ENCODE measurements at places on chromosomes 2 and 18.

DNA sequence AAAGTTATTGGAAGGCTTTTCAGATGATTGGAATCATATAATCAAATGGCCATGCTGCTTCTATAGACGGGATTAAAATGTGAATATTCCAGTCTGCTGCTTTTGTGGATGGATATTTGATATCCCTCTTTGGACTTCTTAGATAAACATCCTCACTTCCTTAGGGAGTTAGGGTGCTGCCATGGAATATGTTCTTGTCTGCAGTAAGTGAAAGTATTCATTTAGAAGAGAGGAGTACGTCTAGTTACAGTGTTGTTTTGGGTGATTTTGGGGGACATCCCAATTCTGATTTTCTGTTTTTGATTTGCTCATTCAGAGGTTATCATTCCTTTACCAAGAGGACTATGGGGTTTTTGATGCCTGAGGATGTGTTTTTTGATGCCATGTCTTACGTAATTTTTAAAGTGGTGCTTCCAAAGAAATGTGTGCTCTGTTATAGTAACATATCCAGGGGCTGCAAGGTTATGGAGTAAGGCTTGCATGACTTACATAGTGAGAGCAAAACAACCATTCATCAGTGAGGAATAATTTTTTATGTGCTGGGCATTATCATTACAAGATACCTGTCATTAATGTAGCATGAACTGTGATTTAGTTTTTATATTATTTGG, 33.6 kb downstream of the ASXL3 start:
- no peak for DNase-seq

DNA sequence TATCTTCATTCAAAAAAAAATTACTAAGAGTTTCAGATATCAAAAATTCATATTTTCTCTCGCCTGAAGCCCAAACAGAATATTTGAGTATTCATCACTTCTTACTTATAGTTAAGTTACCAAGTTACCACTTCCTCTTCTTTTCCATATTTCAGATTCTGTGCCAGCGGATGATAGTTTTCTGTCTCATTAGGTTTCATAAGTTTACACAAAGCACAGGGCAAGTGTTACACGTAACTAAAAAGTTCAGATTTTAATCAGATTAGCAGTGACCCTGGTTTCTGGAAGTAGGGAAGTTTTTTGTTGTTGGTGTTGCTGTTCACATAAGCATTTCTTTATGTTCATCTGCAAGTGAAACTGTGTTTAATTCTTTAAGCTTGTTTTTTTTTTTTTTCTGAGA, 10.2 kb downstream of the AFTPH start:
- DNase-seq, result no peak

DNA sequence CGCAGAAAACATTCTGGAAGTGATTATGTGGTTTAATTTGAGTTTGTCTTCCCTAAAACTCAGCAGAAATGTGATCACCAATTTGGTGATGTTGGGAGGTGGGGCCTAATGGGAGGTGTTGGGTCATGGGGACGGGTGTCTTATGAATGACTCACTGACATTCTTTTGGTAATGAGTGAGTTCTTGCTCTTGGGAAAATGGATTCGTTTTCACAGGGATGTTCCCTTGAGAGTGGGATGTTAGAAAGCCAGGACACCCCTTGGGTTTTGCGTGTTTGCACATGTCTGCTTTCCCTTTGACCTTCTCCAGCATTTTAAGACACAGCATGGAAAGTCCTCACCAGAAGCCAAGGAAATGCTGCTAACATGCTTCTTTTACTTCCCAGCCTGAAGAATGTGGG, 321.5 kb upstream of the NT5C1B start:
- DNase-seq, result no peak

DNA sequence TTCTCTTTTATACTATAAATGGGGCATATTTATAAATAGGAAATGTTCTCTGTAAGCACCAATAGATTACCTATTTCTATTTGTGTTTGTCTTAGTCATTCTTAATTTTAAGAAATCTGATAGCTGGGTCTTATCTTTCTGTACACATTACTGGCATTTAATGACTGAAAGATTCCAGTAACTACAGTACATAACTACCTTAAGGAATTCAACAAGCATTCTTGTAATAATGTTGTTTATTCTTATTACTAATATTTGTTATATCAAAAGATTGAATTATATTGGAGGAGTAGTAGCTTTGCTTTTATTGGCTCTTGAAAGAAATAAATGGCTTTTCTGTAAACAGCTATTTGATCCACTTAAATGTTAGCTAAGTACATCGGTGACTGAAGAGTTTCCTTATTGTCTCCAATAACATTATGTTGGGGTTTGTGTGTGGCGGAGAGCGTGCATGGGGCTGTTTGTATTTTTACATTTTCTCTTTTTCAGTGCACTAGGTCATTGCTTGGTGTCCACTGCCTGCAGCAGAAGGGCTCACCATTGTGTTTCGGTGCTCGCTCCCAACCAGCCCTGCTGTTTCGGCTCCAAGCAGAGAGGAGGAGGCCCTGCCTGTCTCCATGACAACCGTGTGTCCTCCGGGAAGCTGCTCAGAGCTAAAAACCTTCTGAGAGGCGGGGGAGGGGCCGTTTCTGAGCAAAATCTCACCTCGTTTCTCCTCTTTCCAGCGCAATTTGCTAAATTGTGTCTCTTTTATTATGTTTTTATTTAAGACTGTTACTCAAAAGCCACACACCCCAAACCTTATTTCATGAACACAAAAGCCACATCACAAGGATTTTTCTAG, 112.5 kb upstream of the SLC38A11 start:
- DNase-seq, result no peak

GRCh38 chr2:236752096-236752495, 182.5 kb downstream of the ACKR3 start:
- no peak for DNase-seq

DNA sequence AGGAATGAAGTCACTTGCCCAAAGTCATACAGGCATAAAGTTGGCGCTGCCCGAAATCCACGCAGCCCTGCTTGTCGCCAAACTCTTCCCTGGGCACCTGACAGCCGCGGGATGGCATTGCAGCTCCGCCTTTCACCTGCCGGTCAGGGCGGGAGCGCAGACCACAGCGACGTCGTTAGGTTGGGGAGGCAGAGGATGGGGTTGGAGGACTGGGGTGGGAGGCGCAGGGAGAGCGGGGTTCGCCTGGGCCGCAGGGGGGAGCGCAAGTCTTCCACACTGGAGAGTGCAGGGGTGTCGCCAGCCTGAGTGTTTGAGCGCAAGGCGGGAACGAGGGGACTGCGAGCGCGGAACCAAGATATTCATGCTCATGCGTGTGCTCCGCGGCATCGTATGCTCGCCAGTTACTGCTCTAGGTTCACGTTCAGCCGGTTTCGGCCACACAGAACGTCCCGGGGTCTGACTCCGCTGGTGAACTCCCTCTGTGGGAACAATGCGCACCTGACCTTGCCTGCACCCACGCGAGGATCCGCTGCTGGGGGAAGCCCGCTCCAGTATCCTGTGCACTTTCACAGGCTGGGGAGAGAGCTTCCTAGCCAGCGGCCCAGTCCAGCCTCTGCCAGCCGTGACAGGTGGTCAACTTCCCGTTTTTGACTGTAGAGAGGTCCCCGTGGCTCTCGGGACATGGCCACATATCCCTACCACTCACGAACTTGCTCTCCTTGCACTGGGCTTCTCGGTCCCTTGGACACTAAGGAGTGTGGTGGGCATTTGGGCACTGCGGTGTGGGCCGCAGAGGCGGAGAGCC, 767 bp upstream of the NPPC start:
- no peak for DNase-seq

DNA sequence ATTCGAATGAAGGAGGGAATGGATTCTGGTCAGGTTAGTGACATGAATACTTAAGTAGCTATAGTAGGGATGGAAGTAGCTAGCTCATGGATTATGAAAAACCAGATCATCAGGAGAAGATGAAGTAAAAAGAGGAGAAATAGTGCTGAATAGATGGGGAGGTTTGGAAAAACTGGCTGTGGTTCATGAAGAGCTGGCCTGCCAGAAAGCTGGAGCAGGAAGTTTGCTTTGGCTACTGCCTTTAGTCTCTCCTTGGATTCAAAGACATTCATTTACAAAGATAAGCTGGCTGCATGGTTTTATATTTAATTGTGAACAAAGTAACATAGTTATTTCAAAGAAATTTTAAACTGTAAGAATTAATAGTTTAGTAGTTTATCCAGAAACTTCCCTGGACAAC, 567.0 kb downstream of the RIT2 start:
- no peak for DNase-seq

DNA sequence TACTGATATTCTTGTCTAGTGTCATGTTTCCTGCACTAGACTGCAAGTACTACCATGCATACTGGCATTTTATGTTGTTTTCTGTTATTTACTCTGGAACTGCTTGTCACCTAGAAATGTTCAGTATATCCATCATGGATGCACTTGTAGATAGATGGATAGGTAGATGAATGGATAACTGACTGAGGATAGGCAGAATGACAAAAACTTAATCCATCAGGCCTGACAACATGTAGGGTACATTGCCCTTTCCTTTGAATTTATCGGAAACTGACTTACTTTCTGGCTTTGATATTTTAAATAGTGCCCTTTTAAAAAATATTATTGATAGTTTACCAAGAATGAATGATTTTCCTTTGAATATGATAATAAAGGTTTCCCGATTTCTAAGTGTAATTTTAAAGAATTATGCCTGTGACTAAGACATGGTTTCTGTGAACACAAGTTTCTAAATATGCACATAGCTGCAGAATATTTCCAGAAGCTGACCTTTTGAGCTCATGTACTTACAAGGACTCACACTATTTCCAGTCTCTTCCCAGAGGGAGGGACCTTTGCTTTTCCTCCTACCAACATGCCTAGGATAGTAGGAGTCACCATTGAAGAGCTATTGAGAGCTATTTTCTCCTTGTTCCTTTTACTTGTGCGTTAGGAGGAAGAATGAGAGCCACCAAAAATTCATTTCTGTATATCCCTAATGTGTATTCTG, 81.3 kb downstream of the ANKRD12 start:
- DNase-seq, result no peak

- no peak for DNase-seq
Measured at GRCh38 chr18:3060667-3061580, 48.0 kb upstream of the LPIN2 start.

GRCh38 chr2:178478439-178479274, at the start of gene FKBP7:
TSS of gene FKBP7 (minus strand) at chr2:178478600. CDS start at chr2:178478499, 101 bp downstream.
- DNase-seq, result peak; percentile 39

- DNase-seq, result no peak
Measured at GRCh38 chr2:240986787-240987411, 11.5 kb upstream of the SNED1 start.

DNA sequence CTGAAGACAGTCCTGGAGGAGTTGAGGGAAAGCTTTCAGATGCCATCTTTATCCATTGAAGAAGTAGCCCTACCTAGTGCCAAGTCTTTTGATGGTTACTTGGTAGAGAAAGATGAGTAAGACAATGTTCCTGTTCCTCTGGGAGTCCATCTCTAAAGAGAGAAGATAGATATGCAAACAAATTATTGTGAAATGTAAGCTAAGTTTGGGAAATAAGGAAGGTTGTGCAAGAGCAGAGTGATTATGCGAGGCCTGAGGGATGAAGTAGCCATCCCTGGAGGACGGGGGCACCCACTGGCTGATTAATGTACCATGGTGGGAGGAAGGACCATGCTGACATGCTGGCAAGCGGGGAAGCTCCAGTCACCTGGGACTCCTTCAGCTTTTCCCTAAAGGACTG, 994 bp upstream of the DTNA start:
- DNase-seq, result no peak

DNA sequence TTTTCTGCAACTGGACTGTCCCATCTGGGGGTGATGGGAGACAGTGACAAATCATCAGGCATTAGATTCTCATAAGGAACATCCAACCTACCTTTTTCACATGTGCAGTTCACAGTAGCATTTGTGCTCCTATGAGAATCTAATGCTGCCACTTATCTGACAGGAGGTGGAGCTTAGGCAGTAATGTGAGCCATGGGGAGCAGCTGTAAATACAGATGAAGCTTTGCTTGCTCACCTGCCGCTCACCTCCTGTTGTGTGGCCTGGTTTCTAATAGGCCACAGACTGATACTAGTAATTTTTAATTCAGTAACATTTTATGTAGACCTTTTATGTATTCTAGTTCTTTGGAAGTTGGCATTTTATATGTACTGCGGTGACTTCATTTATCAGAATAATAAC, 180.1 kb upstream of the SPOPL start:
- no peak for DNase-seq

DNA sequence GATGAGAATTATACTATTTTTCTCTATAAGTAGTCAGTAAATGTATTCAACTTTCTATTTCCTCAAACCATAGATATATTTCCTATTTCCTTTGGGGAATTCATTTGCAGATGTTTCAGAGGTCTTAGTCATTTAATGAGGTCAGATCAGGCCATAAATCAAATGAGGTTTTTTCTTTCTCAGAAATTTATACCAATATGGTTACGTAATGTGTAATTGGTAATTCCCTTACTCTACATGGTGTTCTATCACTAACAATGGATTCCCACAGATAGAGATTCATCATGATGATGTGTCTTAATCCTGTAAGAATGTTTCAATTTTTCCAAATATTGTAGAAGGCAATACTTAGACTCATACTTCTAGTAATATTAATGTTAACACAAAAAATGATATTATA, 108.0 kb downstream of the DPP4 start:
- no peak for DNase-seq

DNA sequence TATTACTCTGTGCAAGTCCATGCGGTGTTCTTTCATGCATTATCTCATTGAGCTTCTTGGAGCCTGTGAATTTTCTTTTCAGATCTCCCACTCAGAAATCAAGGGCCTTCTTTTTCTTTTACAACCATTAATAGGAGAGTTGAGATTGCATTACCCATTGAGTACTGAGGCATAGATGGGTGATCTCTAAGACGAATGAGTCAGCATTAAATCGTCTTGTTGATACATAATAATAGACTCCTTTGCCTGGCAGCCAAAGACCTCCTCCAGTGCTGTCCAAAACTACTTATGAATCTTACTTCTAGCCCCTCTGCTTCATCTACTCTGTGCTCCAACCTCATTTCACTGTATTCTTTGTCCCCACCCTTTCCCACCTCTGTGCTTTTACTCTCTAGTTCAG, 180.5 kb downstream of the AGPS start:
- DNase-seq, result no peak

DNA sequence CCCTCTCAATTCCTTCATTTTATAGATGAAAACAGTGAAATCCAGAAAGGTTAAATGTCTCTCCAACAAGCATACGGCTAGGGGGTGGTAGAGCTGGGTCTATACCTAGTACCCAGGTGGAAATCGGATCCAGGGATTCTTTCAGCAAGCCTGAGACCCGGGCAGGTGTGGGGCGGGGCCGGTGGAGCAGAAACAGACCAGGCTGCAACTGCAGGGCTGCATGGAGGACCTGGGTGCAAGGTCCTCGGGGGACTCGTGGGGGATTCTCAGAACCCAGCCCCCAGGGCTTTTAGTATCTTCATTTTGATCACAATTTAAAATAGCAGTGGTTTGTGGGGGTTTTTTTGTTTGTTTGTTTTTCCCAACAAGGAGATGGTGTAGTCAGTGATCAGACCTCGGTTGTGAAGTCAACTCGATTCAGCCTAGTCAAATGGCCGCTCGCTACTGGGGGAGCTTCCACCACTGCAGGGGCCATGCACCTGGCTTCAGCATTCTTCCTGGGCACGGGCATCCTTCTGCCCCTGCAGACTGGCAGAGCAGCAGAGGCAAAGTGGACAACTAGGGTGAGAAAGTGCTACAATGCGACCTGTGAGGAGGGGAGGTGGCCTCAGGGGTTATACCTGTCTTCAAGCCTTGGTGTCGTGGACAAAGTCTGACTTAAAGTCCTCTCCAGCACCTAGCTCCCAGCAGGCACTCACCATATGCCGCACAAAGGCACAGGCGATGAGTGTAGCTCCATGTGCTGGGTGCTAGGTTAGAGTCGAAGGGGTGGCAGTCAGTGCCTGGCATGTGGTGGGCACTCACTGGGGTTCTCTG, 46.3 kb downstream of the GORASP2 start:
- DNase-seq, result no peak

Data from esophagus squamous epithelium (tissue), 5 donors.